ENCODE measurements at places on chromosomes 1 and 21. TPM values are rescaled to one million over a fixed set of nuclear protein-coding genes. Genes with fewer than 3 reads are reported as not detected.

IGSF5 gene
- not detected for total RNA-seq

TRPM2 gene
- 2.2 TPM for total RNA-seq

PRAMEF20 gene
- total RNA-seq: not detected

EFNA3 gene
- total RNA-seq: 0.21 TPM

PRR9 gene
- not detected for total RNA-seq

CNTN2 gene
- 0.21 TPM for total RNA-seq

PEX19 gene
- 36.2 TPM for total RNA-seq

OBSCN gene
- 26.3 TPM for total RNA-seq
